ENCODE measurements at places on chromosomes 13 and 19. TPM values are rescaled to one million over a fixed set of nuclear protein-coding genes. Genes with fewer than 3 reads are reported as not detected.

CNMD gene
- not detected for total RNA-seq

GCDH gene
- 19.4 TPM for total RNA-seq

C19orf73 gene
- 0.43 TPM for total RNA-seq

NCAN gene
- not detected for total RNA-seq

RNF113B gene
- not detected for total RNA-seq

C19orf67 gene
- not detected for total RNA-seq

MEDAG gene
- 66.5 TPM for total RNA-seq

MAMSTR gene
- 0.09 TPM for total RNA-seq

IL27RA gene
- 3.8 TPM for total RNA-seq

ZNF528 gene
- total RNA-seq: 14.4 TPM

TIMM50 gene
- total RNA-seq: 35.5 TPM

ZNF211 gene
- total RNA-seq: 12.5 TPM

ZSWIM9 gene
- 2.3 TPM for total RNA-seq

SHC2 gene
- 9.3 TPM for total RNA-seq

CD33 gene
- total RNA-seq: not detected

VSTM2B gene
- not detected for total RNA-seq

CCDC169 gene
- 0.43 TPM for total RNA-seq

SBSN gene
- total RNA-seq: not detected

SMIM44 gene
- total RNA-seq: not detected

SIAH3 gene
- not detected for total RNA-seq

BCL2L12 gene
- 2.6 TPM for total RNA-seq

TSSK6 gene
- 0.87 TPM for total RNA-seq

MBD3L3 gene
- total RNA-seq: not detected

ZNF90 gene
- total RNA-seq: 0.33 TPM

KLK3 gene
- not detected for total RNA-seq

NECTIN2 gene
- total RNA-seq: 98.0 TPM

HTR2A gene
- total RNA-seq: not detected

ALOX5AP gene
- total RNA-seq: 0.11 TPM

All from dermis lymphatic vessel endothelial cell (primary cell).